HepG2 (cell line): ENCODE measurements at places on chromosomes 2 and 18. TPM values are rescaled to one million over a fixed set of nuclear protein-coding genes. Genes with fewer than 3 reads are reported as not detected.

Gene AP1S3
- total RNA-seq: 16.3 and 26.3 TPM in 2 replicates

Gene ST8SIA5
- total RNA-seq: 0.07 and 0.08 TPM in 2 replicates

Gene GKN1
- total RNA-seq: not detected in 2 replicates

Gene KRTCAP3
- 2.1 TPM in 1 of 2 replicates, not detected in the other for total RNA-seq

Gene CYTIP
- total RNA-seq: not detected in 2 replicates

Gene TANK
- total RNA-seq: 96.0 and 96.1 TPM in 2 replicates

Gene SKA1
- total RNA-seq: 21.3 and 28.3 TPM in 2 replicates

Gene GAREM2
- total RNA-seq: 0.31 and 0.38 TPM in 2 replicates

Gene FANCL
- total RNA-seq: 40.7 and 40.9 TPM in 2 replicates

Gene C2orf42
- 9.9 and 11.1 TPM in 2 replicates for total RNA-seq

DNA sequence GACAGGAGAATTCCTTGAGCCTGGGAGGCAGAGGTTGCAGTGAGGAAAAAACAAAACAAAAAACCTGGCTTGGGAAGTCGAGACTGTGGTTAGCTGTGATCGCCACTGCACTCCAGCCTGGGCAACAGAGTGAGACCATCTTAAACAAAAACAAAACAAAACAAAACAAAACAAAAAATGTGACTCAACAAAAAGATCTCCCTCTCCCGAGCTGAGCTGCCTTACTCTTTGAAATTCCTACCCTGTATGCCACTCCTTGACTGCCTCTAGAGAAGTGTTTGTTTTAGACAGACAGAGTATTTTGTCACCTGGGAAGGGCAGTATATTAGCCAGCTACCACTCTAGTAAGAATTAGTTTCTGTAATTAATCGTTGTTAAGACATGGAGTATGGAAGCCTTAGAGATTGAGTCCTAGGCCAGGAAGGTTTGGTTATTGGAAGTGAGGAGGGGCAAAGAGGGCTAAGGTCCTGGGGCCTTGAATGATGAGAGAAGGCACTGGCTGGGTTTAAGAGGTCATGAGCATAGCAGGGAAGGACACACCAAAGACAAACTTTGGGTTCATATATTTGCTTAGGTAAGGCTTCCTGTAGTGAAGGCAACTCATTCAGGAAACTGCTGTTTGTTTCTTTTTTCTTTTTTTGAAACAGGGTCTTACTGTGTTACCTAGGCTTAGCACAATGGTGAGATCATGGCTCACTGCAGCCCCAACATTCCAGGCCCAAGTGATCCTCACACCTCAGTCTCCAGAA lies 56.0 kb downstream of the HAUS1 start:
- no peak for DNase-seq

DNA sequence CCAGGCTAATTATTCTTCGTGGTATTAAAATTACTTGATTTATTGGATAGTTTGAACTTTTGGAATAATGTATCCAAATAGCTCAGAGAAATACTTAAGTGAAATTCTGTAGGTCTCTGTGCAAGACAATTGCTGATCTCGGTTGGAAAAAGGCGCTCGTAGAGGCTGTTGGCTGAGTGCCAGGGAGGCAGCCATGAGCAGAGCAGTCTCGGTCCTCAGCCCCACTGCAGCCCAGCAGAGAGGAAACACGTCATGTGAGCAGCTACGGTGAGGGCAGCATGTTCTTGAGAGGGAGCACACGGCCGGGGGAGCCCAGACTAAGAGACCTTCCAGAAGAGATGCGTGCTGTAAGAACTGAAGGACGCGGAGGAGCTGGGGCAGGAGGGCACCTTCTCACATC lies 42.5 kb downstream of the DCDC2C start:
- DNase-seq: no peak

- DNase-seq: no peak
These were observed 347.6 kb upstream of the KCNJ3 start for GRCh38 chr2:154350911-154351310.

GRCh38 chr2:119521433-119522050 lies 2.7 kb downstream of the SCTR start:
- no peak for DNase-seq

GRCh38 chr18:77087393-77088141 lies 45.0 kb downstream of the MBP start:
- DNase-seq: no peak

DNA sequence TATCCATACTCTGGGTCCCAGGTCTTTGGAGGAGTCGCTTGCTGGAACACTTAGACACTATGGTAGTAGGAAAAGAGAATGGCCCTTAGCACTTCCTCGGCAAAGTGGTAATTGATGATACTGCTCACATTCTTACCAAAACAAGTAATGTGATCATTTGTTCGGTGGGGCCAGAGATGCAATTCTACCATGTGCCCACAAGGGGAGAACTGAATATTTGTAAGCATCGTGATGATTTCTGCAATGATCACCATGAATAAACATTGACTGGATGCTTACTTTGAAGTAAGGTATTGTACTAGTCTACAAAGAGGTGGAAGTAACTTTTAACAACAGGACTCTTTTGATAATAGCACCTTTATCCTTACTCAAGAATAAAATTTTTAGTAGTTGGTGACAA lies 109.7 kb downstream of the CD8B2 start:
- DNase-seq: peak; percentile 7

- DNase-seq: no peak
These were observed 236.6 kb upstream of the CCDC68 start for GRCh38 chr18:55195863-55196262.

DNA sequence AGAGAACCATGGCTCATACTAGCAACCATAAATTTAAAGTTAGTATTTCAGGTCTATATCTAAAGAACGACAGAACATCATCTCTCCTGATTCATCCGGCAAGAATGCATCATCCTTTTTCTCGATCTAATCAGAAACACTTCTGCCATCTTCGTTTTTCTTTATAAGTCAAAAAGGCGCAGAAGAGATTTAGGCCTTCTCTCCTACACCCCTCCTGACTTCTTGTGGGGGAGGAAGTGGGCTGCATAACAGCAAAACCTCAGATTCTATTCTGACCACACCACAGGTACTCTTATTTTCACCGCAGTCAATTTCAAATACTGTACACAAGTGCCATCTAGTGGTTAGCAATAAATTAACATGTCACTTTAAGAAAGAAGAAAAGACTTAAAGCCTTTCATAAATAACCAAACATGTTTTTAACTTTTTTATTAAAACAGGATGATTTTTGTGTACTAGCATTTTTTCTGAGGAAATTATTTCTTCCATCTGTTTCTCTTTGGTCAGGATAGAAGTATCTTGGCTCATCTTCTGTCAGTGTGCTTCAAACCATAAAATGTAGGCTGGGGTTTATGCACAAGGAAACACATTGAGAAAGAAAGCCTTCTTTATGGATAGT lies 48.4 kb upstream of the PIK3C3 start:
- DNase-seq: peak; percentile 13

- no peak for DNase-seq
These were observed 35.5 kb downstream of the HS6ST1 start for GRCh38 chr2:128282976-128283810.

GRCh38 chr2:127105656-127106456 lies 1.1 kb downstream of the BIN1 start:
- DNase-seq: no peak

GRCh38 chr2:237695201-237695780 lies 67.9 kb downstream of the LRRFIP1 start:
- DNase-seq: no peak

DNA sequence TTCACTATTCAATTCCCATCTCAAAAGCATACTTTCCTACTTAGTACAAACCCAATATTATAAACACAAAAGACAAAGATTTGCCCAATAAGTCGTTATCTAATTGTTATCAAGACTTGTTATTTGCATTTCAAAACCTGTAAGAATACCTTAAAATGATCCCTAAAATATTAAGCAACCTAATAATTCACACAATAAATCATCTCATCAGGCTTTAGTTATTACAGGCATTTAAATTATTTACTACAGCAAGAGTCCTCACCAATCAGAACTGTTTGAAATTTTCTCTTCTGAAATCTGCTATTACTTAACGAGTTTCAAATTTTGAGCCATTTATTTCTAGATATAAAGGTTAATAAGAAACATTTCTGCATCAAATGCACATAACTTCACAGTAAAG lies 1.6 kb downstream of the CCDC88A start:
- DNase-seq: no peak

DNA sequence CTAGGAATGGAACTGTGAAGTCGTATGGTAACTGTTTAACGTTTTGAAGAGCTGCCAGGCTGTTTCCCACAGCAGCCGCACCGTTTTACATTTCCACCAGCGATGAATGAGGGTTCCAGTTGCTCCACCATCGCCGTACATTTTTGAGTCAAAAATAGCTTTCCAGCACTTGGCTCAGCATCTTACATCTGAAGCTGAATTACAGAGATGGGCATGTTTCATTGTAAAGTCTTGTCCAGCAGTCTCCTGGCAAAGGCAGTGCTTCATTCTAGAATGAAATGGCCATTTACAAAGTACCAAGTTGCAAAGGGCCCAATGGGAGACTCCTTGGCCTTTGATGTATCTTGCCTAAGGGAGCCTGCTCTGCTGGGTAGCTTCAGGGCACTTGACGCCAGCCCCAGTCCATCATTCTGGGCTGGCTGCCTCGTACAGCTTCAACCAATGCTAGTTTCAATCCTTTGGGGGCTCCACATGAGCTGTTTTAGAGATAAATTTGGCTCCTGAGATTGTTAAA lies 45.1 kb downstream of the ATIC start:
- no peak for DNase-seq

DNA sequence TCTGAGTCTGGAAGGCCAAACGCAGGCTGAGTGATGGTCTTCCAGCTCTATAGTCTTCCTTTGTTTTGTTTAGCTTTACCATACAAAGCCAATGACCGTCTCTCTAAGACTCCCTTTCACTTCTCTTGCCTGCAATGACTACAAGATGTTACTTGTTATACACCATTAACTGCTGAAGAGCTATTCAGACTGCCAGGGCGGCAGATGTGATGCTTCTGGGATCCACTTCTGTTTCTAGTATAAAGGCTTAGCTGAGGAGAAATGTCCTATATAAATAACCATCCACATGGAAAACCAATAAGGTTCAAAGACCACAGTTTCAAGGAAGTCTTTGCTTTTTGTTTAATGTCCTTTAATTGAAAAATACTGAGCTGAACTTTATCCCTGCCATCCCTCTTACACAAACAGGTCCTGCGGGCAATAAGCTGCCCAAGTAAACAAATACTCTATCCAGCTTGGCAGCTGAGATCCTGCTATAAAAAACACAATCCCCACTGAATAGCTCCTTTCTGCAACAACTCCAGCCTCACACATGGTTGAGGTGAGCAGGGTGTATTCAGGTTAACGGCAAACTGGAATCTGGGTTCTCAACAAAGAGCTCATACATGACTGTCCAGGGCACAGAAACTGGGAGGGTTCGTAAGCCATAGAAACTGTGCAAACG lies 124.6 kb downstream of the VIT start:
- DNase-seq: peak; percentile 55

DNA sequence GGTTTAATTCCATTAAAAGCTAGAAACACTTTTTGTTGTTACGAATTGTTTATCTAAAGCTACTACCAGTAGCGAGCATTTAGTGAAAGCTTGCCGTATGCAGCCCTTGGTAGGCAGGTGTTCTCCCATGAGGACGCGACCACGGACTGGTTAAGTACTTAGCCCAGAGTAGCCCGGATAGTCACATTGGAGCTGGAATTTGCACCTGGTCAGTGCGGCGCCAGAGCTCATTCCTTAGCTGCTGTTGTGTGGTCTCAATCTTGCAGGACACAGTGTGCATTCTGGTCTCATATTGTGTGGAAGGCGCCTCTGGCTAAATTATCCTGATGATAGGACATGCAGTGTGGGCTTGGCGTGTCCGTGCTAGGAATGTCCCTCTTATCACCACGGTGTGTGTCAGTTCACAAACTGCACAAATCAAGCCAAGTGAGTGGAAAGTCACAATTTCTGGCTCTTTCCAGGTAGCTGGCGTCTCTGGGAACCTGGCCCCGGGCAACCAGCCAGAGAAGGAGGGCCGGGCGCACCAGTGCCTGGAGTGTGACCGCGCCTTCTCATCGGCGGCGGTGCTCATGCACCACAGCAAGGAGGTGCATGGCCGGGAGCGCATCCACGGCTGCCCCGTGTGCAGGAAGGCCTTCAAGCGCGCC lies 133.3 kb downstream of the ZNF236 start:
- DNase-seq: no peak

DNA sequence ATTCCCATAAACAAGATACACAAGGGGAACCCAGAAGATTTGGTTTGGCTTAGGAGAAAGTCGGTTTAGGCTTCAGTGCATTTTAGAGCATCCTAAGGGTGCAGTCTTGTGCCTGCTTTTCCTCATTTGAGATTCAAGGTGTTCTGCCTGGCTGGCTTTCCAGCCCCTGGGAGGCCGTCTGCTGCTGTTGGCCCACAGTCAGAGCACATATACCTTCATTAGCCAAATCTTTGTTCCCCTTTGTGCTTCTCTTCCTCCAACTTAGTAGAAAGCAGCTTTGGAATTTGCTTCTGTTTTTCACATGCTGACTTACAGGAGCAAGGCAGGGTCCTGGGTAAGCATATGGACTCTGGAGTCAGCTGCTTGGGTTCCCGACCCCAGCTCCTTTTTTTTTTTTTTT lies 477.1 kb upstream of the TCF4 start:
- no peak for DNase-seq

DNA sequence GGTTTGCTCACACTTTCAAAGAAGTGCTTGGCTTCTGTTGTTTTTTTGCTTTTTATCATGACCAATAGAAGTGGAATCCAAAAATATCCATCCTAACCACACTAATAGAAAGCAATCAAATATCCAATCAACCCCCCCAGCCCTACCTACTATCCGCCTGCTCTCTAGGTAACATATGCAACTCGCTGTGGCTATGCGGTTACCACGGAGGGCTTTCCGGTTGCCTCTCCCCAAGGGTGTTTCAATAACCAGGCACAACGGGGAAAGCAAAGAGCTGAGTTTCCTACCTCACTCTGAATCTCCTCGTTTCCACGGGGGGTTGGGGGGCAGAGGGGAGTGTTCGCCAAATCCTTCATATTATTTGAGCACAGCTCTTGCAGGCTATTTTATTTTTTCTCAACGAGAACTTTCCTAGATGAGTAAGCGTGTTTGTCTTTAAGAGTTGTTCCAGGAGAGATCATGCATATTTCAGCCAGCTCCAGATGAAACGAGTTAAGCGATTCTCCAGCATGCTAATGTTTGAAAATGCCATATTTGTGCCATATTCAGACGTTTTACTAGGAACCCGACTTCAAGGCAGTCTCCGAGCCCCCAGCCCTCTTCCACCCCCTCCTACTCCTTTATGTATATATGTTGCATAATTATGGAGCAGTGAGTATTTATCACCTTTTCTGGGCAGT lies 30.3 kb downstream of the PAX3 start:
- DNase-seq: no peak

- DNase-seq: no peak
These were observed 22.3 kb upstream of the TYMS start for GRCh38 chr18:635171-635570.

DNA sequence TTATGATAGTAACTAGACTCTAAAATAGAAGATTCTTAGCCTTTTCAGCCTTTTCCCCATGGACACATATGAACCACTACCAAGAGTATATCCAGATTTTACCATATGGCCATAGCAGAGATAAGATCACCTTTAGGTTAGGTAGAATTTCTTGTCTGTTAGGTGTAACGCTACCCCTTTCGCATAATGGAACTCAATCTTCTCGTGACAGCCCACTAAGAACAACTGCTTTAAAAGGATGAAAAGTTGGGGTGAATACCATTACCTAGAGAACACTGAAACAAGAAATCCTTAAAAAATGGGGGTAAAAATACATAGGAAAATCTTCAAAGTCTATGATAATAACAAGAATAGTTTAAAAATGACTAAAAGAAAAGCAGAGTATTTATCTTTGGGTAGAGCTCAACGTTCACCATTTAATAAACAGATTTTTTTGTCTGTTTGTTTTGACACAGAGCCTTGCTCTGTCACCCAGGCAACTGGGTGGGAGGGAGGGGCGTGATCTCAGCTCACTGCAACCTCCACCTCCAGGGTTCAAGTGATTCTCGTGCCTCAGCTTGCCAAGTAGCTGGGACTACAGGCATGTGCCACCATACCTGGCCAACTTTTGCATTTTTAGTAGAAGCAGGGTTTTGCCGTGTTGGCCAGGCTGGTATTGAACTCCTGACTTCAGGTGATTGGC lies 67.2 kb downstream of the VIL1 start:
- peak; percentile 48 for DNase-seq
